ENCODE measurements at places on chromosomes 16 and 17. TPM values are rescaled to one million over a fixed set of nuclear protein-coding genes. Genes with fewer than 3 reads are reported as not detected.

GRCh38 chr17:27473748-27474609 lies 17.7 kb downstream of the KSR1 start:
- DNase-seq: no peak

DNA sequence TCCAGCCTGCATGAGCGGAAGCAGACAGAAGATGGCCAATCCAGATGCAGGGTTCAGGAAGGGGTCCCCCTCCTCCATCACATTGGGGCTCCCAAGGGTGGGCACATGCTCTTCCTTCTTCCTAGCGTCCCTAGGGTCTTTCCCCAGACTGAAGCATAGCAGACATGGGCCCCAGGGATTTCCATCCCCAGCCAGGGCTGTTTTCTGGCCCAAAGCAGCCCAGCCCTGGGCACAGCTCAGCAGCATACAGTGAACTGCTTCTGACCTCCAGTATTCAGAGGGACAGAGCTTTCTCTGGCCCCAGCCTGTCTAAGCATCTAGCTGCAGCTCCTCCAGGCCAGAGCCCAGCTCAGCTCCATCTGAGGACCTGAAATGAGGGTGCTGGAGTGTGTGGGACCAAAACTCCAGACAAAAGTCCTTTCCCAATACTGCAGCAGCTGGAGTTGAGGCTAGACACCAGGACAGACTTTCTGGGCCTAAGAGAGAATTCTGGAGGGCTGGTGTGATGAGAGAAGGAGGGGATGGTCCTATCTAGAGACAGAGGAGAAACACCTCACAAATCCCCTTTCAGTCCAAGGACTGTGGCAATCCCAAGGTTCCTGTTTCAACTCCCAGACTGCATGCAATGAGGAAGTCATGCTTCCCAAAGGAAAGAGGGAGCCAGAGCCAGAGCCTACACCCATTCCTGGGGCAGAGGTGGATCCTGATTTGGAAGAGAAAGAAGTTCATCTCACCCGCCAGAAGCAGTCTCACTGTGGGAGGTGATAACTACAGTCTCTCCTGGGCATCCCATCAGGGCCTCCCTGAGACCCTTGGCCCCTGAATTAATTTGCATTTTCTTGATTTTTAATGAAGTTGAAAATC lies 4.5 kb upstream of the FOXN1 start:
- DNase-seq: no peak

- no peak for DNase-seq
Measured at GRCh38 chr17:59607817-59608403, 11.8 kb upstream of the CLTC start.

DNA sequence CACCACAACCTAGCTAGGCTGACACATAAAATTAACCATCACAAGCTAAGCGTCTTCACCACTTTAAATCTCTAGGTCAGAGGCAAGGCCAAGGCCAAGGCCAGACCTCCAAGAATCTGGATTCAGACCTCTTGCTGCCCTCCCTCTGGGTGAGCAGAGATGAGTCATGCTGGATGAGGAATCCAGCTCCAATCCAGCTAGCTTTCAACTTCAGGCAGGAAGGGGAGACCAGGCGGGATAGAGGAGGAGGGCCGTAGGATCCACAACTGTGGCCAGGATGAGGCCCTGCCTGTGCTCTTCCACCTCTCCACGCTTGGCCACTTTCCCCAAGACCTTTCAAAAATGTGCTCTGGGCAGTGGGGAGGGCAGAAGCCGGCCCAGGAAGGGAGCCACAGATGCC lies 14.7 kb downstream of the LRRC75A start:
- no peak for DNase-seq

GRCh38 chr16:7421578-7421977 lies 88.9 kb downstream of the RBFOX1 start:
- no peak for DNase-seq

GRCh38 chr16:4253394-4254150 lies 11.7 kb upstream of the SRL start:
- DNase-seq: peak; percentile 98

- no peak for DNase-seq
Measured at GRCh38 chr17:15658296-15658695, 25.8 kb downstream of the TRIM16 start.

DNA sequence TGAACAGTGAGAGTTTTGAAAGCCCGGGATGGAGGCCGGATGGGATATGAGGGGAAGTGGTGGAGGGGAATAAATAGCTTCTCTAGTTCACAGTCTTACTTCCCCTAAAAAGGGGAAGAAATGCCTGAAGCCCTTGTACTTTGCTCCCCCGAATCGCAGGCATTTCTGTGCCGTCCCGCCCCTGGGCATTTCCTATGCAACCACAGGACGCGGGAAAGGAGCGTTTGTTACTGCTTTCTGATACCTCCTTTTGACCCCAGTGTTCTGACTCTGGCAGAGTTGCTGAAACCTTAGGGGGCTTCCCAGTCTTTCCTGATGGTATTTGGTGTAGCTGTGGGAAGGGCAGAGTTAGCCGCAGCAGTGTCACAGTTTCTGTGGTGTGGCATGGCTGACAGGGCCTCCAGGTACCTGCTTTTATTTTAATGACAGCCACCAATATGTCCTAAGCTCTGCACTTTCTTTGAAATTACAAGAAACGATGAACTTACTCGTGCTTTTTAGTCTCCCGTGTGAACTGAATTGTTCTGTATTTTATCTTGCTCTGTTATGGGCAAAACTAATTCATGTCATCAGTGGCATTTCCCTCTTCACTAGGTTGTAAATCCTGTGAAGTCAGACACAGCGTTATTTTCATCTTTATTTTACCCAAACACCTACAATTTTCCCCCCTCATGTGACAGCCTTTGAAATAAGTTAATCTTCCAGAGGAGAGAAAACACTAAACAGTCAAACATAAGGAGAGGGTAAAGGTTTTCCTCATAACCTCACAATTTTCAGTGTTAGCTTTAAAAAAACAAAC lies 27.1 kb downstream of the USP10 start:
- no peak for DNase-seq

DNA sequence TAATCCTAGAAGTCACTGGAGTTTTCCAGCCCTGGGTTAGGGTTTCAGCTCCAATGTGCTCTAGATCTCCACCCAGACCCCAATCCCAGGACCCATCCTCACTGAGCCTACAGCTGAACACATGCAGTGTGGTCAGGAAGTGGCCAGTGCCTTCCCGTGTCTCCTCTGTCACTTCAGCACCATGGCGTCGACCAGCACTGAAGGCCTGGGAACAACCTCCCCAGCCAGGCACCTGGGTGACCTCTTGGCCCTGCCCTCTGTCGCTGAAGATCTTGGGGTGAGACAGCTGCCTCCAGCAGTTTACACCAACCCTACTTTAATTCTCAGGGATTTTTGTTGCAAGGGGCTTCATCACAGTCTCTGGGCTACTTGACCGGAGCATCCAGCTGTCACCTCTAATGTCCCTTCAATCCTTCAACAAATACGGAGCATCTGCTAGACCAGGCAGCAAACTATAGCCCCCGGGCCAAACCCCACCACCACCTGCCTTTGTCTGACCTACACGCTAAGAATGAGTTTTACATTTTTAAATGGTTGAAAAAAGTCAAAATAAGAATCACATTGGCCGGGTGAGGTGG lies 18.0 kb upstream of the GSG1L start:
- no peak for DNase-seq

GRCh38 chr16:28042811-28043210 lies 20.7 kb downstream of the GSG1L start:
- no peak for DNase-seq

GRCh38 chr17:57782647-57783337 lies 37.7 kb upstream of the CCDC182 start:
- DNase-seq: no peak

- peak; percentile 42 for DNase-seq
Measured at GRCh38 chr17:50841949-50842354, 6.6 kb downstream of the WFIKKN2 start.

DNA sequence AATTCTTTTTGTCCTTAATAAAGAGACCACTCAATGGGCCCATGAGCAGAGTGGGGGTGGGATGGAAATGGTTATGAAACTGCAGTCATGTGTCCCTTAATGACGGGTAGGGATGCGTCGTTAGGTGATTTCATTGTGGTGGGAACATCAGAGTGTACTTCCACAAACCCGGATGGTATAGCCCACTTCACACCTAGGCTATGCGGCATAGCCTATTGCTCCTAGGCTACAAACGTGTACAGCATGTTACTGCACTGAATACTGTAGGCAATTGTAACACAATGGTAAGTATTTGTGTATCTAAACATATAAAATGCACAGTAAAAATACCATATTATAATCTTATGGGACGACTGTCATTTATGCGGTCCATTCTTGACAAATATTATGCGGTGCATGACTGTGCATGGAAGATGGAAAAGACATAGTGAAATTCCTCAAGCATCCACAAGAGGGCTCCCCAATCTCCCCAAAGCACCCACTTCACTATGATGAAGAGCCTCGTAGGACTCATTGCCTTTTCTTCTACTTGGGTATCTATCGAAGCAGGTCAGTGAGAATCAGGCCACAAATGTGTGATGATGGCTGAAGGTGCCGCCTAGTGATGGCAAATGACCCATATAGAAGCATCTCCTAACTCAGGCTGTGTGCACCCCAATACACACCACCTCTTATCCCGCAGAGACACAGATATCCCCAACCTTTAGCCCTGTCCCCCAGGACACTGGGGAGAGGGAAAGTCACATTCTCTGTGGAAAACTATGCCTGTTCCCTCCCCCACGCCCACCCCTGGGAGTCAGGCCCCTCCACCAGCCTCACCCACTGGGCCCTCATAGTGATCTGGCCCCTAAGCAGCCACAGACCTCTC lies 43.5 kb downstream of the TBX21 start:
- DNase-seq: no peak

DNA sequence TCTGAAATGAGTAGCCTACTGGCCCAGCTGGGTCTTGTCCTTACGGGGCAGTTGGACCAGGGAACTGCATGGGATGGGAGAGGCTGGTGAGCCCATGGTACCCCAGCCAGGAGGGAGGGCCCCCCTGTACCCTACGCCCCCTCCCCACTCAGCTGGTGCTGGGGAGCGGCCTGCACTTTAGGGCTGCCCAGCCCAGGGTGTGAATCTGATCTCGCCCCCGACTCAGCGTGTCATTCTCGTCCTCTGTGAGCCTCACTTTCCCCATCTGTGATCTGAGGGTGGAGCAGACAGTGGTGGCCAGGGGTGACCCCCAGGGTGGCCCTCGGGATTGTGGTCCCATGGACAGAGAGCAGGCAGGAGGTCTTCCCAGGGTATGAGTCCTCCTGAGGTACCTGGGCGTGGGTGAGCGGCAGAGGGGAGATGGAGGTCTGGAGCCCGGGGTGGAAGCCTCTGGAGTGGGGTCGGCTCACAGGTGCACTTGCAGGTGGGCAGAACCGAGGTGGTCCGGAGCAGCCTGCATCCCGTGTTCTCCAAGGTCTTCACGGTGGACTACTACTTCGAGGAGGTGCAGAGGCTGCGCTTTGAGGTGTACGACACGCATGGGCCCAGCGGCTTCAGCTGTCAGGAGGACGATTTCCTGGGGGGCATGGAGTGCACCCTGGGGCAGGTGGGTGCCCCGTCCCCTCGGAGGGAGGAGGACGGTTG lies 1.6 kb downstream of the CPNE7 start:
- no peak for DNase-seq

- no peak for DNase-seq
Measured at GRCh38 chr16:4051591-4051990, 64.7 kb downstream of the ADCY9 start.

GRCh38 chr16:303760-304505 lies 21.0 kb downstream of the PDIA2 start:
- no peak for DNase-seq

GRCh38 chr17:7654832-7655540 lies 4.3 kb downstream of the ATP1B2 start:
- DNase-seq: no peak

GRCh38 chr17:8464941-8465340 lies 29.3 kb downstream of the NDEL1 start:
- no peak for DNase-seq

DNA sequence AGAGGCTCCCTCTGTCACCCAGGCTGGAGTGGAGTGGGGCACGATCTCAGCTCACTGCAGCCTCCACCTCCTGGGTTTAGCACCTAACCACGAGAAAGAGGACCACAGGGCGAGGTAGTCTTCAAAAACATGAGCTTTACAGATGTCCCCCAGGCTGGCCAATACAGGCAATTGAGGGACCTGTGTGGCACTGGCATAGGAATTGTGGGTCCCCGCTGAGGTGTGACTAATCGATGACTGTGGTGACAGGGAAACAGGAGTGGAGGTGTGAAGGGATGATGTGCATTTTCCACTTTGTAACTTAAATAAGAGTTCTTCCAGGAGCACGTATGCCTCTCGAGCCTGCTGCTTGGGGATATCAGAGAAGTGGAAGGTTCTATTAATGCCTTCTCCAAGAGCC lies 12.6 kb upstream of the ARHGAP17 start:
- DNase-seq: no peak

The PPL gene
- total RNA-seq: 0.31 TPM

The ZNF768 gene
- 28.4 TPM for total RNA-seq

The KRTAP17-1 gene
- not detected for total RNA-seq

The DNAI2 gene
- total RNA-seq: not detected

The IRX3 gene
- not detected for total RNA-seq

The RPA1 gene
- total RNA-seq: 16.4 TPM

The TBC1D3L gene
- 0.78 TPM for total RNA-seq

The PPY gene
- not detected for total RNA-seq

The PRM3 gene
- not detected for total RNA-seq

The SRCIN1 gene
- 24.5 TPM for total RNA-seq

The TPSAB1 gene
- total RNA-seq: not detected

The KRTAP2-2 gene
- total RNA-seq: not detected
